Right lobe of liver (tissue), 6 donors: ENCODE measurements at places on chromosomes 1 and 21. TPM values are rescaled to one million over a fixed set of nuclear protein-coding genes. Genes with fewer than 3 reads are reported as not detected.

DNA sequence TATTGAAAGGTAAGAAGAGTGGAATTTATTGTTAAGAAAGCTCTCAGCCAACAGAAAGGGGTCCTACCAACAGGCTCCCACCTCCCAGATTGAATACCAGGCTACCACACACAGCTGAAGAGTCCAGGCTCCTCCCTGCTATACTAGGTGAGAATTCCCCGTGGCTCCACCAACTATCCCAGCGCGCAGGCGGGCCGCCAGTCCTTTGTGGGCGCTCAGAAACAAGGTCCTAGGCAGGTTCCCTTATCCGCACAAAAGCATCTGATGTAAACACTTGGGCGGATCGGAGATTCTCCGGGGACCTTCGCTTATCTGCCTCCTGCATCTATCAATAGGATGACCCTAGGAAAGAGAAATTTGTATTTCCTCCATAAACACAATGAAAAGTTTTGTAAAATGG, 423.9 kb upstream of the ADGRL4 start:
- no peak for DNase-seq

DNA sequence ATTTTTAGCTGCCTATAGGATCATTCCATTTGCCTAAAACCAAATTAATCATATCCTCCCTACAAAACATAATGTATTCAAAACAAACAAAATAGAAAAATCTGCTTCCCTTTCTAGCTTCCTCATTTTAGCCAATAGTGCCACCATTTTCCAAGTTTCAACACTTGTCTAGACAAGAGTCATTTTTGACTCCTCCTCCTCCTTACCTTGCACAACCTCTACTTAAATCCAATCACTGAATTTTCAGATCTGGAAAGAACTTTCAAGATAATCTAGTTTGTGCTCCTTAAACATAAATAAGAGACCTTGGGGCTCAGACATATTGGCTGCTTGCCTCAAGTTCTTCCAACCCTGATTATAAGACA, 7.4 kb downstream of the STX6 start:
- no peak for DNase-seq

- DNase-seq: no peak
Observed at GRCh38 chr1:27522432-27523336, 32.7 kb upstream of the WASF2 start.

DNA sequence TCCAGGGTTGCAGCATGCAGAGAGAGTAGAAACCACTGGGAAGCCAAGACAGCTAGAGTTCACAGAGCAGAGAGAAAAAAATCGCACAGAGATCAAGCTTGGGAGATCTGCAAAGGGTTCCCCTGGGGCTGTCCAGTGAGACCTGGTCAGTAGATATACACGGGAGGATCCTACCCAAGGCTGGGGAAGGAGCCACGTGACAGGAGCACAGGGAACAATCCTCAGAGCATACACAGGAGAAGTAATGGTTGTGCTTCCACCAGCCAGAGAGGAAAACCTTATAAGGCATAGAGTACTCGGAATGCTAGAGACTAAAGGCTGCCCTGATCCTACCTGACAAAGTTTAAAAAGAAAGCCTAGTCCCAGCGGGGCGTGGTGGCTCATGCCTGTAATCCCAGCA, 53.9 kb downstream of the GABPA start:
- no peak for DNase-seq

GRCh38 chr1:53463961-53464899, 5.0 kb downstream of the DMRTB1 start:
- no peak for DNase-seq

GRCh38 chr1:20487236-20487590, 1.2 kb upstream of the CAMK2N1 start:
- DNase-seq: no peak

GRCh38 chr1:18491168-18491567, 10.4 kb downstream of the KLHDC7A start:
- DNase-seq: no peak

GRCh38 chr1:104807590-104807989, 1057.9 kb downstream of the AMY1C start:
- DNase-seq: no peak

- no peak for DNase-seq
Observed at GRCh38 chr1:53600561-53600960, 138.4 kb downstream of the GLIS1 start.

GRCh38 chr1:204147406-204148383, 4.1 kb downstream of the ETNK2 start:
- DNase-seq: no peak

DNA sequence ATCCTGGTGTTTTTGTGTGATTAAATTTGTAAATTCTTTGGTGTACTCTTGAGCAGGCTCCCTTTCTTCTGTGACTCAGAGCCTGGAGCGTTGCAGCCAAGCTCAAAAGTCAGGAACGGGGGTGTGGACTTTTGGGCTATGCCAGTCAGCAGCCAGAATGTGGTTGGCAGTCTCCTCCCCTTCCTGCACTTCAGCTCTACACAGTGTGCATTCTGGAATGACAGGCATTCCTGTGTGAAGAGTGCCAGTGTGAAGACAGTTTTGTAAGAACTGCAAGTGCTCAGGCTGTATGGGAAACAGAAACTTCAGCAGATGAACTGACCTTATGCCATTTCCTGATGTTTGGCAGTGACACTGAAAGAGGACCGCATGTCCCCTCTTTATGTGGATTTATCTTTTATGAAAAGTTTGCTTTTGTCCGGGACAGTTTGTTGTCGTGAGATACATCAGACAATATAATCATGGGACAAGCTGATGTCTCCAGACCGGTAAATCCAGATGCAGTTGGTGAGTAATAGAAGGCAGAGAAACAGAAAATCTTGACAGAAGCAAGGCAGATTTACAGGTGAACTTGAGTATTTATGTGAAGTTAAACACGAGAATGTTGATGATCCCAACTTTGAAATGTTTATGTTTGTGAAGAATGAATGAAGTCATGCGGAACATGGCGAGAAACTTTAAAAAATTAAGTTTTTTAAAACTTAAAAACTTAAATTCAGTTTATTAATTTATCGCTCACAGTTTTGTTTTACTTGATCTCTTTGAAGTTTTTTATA, 67.7 kb upstream of the RCC1 start:
- peak; percentile 87 for DNase-seq

DNA sequence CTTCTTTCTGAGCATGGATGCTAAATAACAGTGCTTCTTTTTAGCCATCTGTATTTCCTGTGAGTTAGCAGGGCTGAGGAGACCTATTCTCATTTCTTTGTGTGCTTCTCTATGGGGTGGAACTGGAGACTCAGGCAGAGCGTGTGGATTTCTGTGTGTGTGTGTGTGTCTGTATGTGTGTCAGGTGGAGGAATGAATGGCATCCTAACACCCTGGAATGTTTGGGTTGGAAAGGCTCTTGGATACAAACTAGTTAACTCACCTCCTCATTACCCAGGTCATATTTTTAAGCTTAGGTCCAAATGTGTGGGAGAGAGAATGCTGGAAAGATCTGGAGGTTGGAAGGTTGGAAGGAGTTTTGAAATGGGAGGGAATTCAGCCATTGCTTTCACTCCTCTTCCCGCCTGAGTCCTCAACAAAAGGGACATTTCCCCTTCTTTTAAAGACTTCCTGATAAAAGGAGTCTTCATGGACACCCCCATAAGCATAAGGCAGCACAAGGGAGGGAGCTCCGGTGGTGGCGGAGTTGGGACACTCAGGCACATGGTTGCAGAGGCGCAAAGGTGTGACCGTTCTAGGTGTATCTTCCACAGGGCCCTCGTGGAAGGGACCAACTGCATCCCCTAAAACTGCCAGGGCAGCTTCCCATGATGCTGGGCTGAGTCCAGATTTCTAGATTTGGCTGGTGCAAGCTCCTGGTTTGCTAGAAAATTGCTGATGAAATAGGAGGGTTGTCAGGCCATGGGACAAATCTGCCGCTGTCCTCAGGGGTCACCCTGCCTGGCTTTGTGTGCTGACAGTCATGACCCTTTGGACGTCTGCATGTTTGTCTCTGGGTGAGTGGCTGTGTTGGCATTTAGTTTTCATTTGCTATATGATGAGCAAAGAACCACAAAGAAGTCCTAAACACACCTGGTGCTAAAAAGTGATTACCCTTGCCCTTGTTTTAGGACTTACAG, 37.6 kb downstream of the MTARC1 start:
- DNase-seq: peak; percentile 46

ERVH48-1 gene
- 0.09 TPM for total RNA-seq

DNA sequence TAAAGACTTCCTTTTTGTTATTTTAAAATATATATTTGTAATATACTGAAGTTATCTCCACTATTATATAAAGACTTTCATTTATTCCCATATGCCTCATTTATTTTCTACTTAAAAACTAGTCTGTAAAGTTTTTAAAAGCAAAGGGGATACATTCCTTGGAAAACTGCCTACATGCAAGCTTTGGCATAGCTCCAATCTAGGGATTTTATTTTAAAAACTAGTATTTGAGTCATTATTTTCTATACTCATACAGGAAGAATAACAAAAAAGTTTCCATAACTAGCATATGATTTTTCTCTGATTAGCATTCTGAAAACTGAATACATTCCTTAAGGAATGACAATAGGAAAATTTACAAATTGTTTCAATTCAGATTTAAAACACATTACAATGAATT, 88.9 kb downstream of the COL24A1 start:
- DNase-seq: no peak

DNA sequence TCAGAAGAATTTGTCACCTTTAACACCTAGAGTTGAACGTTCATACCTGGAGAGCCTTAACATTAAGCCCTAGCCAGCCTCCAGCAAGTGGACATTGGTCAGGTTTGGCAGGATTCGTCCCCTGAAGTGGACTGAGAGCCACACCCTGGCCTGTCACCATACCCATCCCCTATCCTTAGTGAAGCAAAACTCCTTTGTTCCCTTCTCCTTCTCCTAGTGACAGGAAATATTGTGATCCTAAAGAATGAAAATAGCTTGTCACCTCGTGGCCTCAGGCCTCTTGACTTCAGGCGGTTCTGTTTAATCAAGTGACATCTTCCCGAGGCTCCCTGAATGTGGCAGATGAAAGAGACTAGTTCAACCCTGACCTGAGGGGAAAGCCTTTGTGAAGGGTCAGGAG, 52.3 kb downstream of the UBE4B start:
- DNase-seq: no peak

- DNase-seq: peak; percentile 82
Observed at GRCh38 chr21:42845296-42845965, 33.9 kb downstream of the WDR4 start.

DNA sequence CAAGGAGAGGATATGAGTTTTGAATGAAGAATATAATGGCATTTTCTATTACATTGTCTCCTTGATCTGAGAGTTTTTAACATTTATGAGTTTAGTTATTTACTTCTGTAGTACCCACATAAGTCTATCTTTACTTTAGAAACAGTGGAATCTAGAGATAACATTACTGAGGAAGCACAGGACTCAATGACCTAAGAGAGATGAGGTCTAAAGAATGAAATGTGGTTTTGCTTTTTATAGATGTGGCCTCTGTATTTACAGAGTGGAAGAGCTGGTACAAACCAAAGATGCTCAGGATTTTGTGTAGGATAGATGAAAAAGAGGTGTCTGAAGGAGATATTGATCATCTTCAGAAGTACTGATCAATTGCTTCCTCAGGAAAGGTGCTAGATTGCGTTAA, 177.3 kb downstream of the KCTD3 start:
- no peak for DNase-seq

NTRK1 gene
- total RNA-seq: not detected

TMEM81 gene
- 2.2 TPM for total RNA-seq

DNA sequence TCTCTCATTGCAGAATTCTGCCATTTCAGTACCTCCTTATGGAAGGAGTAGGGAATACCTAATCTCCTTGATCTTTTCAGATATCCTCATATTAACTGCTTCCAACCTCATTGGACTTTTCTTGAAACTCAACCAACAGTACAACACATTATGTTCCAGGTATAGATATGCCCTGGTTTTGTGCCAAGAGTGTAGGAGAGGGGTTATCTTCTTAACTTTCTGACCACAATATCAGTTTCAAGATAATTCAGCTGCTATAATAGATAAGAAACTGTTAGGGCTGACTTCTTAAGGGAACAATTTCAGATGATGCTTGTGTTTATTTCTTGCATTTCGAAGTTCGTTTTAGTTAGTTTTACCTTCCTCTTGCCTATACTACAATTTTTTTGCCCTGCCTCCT, 2.1 kb upstream of the LPGAT1 start:
- DNase-seq: no peak

DNA sequence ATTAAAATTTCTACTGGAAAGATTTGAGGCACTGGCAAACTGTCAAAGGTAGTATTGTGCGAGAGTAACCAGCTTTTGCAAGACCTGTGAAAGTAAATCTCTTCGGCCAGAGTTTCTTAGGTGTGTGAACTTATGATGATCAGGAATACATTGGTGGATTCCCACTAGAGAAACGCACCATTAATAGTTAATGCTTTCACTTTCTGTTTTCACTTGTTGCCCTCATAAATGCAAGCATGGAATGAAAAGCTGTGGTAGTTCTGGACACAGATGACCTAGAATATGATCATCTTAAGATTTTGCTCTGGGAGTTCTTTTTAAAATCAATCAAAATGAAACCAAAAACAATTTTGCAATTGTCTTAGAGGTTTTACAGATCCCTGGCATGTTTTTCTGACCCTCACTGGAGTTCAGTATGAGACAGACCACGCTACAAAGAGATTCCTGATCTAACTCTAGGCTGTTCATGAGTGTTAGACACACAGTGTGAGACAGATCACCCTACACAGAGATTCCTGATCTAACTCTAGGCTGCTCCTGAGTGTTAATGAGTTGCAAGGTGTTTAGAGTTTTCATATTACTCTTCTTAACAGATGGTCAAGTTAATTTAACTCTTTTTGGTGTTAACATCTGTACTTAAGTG, 98.8 kb downstream of the SDCCAG8 start:
- DNase-seq: no peak

- peak; percentile 56 for DNase-seq
Observed at GRCh38 chr1:6260961-6261614, at the start of gene GPR153. TSS of gene GPR153 (minus strand) at chr1:6261098. CDS start at chr1:6254905, 6,193 bp downstream.

RCSD1 gene
- total RNA-seq: 5.1 TPM

- no peak for DNase-seq
Observed at GRCh38 chr21:26057477-26058170, 112.9 kb downstream of the APP start.

PRR9 gene
- not detected for total RNA-seq

GPR25 gene
- not detected for total RNA-seq

- peak; percentile 66 for DNase-seq
Observed at GRCh38 chr1:230011333-230012092, 55.5 kb upstream of the GALNT2 start.

LDLRAD1 gene
- not detected for total RNA-seq

PDE9A gene
- total RNA-seq: 3.5 TPM
